T-helper 22 cell (primary cell): ENCODE measurements at places on chromosomes 6 and 20.
A peak's percentile ranks its signal among the peaks of the same experiment; 100 is the strongest.

GRCh38 chr20:10291568-10292248, 73.1 kb downstream of the SNAP25 start:
- no peak for DNase-seq

DNA sequence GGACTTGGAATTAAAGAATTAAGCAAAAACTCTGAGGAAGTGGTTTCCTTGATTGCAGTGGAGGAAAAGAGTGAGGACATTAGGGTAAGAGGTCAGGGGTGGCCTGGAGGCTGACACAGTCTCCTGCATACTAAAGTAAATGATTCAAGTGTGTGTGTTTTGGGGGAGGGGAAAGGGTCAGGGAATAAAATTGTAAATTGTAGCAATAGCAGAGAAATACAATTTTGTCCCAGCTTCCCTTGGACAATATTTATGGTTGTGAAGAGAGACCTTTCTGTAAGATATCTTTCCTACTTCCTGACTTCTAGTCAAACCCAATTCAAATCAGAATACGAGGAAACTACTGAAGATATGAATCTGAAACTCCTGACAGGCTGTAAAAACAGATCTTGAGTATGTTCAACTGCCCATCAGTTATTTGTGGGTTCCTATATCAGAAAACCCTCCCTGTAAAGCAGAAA, 143.4 kb upstream of the HMGN3 start:
- DNase-seq: no peak

GRCh38 chr20:17562804-17563305, 7.0 kb upstream of the DSTN start:
- DNase-seq: no peak

DNA sequence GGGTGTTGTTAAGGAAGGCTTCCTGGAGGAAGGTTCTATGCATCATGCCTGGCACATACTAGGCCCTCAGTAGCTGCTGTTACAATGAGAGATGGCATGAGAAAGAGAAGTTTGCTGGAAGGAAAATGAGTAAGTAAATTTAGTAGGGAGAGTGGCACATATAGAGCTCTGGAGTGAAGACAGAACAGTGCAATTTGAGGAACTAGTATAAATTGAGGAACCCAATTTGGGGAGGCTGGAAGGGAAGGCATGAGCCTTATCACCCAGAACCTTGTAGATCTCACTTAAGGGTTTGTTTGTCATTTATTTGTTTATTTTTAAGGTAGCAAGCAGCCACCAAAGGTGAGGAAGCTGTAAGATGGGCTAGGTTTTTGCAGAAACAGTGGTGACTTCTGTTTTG, 87.1 kb upstream of the SCGN start:
- DNase-seq: no peak

DNA sequence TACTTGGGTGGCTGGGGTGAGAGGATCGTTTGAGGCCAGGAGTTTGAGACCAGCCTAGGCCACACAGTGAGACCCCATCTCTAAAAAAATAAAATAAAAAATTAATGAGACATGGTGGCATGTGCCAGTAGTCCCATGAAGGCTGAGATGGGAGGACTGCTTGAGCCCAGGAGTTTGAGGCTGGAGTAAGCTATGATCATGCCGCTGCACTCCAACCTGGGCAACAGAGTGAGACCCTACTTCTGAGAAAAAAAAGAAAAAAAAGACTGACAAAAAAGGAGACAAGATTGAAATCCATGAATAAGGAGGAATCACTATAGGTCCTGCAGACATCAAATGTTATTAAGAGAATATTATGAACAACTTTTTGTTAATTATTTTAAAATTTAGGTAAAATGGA, 23.7 kb upstream of the BPHL start:
- no peak for DNase-seq

DNA sequence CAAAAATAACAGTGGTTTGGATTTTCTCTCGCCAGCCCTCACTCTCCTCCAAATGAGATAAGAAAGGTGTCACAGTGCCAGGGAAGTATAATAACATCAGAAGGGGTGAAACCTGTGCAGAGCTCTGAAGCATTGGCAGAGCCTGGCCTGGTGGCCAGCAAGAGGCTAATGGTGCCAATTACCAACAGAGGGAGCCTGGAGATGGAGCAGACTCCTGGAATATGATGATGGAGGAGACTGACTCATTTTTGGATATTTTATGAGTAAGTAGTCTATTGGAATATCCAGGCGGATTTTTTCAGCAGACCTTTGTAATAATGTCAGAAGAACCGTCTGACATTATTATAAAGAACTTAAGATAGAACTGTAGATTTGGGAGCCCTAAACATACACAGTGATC, 442.6 kb upstream of the MARCKS start:
- DNase-seq: no peak

- peak; percentile 26 for DNase-seq
These were observed 28.0 kb upstream of the TULP4 start for GRCh38 chr6:158284007-158284875.

DNA sequence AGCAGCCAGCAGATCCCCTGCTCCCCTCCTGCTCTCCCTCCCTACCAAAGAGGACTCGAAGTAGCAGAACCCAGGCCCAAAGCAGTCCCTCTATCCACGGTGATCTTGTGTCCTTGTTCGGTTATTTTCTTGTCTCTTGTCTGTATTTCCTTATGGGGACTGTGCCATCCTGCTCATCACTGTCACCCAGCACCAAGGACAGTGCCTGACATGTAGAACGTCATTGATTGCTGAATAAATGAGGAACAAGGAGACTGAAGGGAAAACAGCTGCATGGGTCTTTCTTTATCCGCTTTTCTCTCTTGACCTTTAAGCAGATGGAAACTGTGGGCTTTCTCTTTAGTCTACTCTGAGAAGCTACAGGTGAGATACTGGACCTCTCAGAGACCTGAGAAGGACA, 29.4 kb upstream of the ZNF831 start:
- DNase-seq: no peak

DNA sequence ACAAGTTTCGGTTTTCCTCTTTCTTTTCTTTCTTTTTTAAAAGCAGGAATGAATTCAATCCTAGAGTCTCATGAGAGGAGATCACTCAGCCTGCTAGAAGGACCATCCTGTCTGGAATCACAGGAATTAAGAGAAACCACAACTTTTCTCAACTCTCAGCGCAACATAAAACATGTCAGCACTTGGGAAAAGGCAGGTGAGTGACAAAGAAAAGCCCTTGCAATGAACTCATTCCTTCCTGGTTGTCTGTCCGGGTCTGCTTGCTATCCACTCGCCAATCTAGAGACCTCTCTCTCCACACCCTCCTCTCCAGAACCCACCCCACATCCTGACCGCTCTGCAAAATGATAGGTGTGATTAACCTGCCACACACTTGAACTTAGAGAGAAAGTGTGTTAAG, 253.8 kb downstream of the LY86 start:
- DNase-seq: no peak

DNA sequence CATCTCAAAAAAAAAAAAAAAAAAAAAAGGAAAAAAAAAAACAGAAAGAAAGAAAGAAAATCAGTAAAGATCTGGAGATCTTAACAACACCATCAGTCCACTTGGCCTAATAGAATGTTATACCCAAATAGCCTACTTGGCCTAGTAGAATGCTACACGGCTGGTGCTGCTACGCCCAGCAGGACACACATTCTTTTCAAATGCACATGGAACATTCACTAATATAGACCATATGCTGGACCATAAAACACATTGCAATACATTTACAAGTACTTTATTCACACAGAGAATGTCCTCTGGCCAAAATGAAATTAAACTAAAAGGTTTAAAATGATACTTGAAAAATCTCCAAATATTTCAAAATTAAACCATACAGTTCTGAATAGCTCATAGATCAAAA, 80.0 kb upstream of the TNFAIP3 start:
- no peak for DNase-seq

DNA sequence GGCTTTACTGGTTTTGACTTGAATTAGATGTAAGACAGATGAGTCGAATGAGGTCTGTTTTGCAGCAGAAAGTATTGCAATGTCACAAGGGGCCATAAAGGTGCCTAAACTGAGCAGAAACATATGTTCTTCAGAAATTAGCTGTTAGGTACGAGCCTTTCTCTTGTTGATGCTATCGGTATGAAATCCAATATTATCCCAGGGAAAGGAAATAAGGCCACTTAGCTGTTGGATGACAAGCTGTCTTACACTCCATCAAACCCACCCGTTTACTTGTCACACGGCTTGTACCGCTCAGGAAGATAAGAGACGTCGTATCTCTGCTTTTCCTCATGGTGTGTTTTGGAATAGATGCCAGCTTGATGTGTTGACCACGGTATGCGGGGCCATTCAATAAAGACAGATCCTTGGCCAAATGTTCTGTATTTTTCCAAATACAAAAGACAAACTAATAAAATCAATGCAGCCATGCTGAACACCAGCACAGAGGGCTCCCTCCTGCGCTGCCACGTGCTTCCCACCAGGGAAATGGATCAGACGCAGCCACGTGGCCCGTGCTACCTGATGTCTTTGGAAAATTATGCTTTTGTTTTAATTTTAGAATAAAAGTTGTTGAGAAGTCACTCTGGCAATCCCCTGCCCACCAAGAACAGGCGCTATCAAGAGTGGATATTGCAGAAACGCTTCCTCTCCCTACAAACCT, 255.9 kb upstream of the SULF2 start:
- no peak for DNase-seq

DNA sequence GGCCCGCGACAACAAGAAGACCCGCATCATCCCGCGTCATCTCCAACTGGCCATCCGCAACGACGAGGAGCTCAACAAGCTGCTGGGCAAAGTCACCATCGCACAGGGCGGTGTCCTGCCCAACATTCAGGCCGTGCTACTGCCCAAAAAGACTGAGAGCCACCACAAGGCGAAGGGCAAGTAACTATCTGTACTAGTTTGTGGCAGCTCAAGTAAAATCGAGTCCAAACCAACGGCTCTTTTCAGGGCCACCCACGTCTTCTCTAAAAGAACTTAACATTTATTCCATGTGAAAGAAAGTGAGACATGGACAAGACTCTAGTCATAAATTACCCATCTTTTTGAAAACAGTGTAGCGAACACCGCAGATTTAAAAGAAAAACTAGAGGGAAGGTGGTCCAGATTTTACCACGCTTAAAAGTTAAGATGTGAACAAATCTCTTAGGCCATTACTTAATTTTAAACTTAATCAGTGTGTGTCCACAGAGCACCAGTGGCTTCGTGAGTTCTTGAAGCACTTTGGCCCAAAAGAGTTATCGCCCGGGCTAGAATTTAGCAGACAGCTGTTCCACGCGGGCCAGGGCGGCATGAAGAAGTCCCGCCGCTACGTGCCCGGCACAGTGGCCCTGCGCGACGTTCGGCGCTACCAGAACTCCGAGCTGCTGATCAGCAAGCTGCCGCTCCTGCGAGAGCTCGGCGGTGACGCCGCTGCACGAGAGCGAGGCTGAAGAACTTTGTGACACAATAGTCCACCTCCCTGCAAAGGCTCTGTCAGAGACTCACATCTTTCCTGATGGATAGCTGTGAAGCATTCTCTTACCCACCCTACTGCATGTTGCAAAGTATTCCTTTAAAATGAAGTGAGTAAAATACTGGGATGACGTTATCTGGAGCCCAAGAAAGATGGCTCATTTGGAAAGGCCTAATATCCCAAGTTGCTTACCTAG, 113.9 kb upstream of the PRSS16 start:
- peak; percentile 50 for DNase-seq

- DNase-seq: no peak
These were observed 52.6 kb upstream of the CCDC167 start for GRCh38 chr6:37552267-37552666.

- no peak for DNase-seq
These were observed 92.9 kb downstream of the THEMIS start for GRCh38 chr6:127807806-127808517.

DNA sequence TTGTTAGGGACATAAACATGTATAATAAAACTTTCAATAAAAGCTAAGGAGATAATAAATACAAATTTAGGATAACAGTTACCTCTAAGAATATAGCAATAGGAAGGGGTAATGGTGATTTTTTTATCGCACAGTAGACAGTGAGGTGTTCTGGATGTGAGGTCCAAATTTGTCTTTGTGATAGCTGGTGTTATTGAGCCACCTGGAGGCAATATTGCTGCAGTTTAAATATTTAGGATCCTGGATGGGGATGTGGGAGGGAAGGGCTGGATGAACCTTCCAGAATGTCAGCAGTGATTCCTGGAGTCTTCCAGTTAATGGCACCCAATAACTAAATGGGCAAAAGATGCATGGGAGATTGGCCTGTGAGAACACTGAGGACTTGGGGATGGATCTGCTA, 13.9 kb downstream of the DEFB123 start:
- DNase-seq: no peak

- no peak for DNase-seq
These were observed 75.9 kb downstream of the EPHA7 start for GRCh38 chr6:93343476-93343875.

DNA sequence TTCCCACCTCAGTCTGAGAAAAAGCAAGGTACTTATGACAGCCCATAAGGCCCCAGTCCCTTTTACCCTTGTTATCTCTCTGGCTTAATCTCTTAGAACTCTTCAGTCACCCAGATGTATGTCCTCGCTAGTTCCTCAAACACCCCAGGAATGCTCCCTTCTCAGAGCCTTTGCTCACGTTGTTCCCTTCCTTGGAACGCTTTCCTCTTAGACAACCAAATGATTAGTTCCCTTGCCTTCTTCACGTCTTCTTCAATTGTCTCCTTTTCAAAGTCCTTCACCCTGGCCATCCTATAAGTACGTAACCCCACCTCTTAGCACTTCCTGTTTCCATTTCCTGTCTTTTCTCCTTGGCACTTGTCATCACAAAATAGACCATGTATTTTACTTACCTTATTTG, 1.1 kb upstream of the APOBEC2 start:
- no peak for DNase-seq

DNA sequence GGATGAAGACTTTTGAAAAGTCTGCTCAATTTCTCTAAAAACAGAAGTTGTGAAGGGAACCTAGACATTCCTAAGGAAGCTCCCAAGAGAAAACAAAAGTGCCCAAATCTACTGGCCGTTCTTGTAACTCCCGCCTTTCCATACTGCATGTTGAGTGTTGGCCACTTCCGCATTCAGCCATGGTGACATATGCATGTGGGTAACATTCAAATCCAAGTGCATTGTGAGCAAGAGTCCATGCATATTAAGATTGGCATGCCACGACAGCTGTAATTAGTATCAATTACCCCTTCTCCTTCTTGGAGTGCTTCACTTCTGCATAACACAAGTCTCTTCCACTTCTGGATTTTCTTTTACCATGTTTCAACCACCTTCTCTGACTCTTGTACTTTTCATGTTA, 8.4 kb downstream of the SLC35D3 start:
- no peak for DNase-seq
